Thymus (tissue), 14 donors: ENCODE measurements at places on chromosomes 1 and 21.
A peak's percentile ranks its signal among the peaks of the same experiment; 100 is the strongest.

DNA sequence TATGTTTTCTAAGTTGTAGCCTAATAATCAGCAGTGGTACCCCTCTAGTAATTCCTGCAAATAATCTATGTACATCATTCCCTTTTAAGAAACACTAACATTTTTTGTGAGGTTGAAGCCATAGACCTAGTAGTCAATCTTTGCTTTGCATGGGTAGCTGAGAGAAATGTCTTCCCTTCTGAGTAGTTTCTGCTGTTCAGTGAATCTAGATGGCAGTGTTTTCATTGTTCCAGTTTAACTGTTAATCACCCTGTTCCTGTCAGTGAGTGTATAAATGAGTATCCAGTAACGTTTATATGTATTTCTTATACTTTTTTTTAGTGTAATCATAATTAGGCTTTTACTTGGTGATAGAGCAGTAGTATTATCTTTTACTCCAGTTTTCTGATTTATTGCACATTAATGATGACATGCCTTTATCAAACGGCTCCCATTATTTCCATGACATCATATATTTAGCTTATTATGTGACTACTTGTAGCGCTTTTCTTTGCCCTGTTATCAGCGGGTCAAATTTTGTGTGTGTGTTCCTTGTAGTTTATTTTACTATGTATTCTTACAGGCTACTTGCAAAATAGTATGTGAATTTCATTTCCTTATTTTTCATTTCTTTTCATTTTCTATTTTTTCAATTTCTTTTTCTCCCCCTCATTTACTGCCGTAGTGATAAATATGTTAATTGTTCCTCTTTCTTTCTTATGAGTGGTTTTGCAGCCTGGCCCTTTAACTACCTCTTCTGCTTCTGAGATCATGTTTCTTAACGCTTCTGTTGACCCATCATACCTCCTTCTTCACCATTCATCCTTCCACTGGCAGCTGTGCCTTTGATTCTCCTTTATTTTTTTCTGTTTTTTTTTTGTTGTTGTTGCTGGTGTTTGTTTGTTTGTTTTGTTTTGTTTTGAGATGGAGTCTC, 18.8 kb downstream of the CEP350 start:
- no peaks in the 10 kb centered on the region for H3K4me1 ChIP-seq
- no peak overlapping the region for H3K27ac ChIP-seq
- no peaks in the 10 kb centered on the region for H3K36me3 ChIP-seq
- H3K27me3 ChIP-seq = no peaks in the 10 kb centered on the region

DNA sequence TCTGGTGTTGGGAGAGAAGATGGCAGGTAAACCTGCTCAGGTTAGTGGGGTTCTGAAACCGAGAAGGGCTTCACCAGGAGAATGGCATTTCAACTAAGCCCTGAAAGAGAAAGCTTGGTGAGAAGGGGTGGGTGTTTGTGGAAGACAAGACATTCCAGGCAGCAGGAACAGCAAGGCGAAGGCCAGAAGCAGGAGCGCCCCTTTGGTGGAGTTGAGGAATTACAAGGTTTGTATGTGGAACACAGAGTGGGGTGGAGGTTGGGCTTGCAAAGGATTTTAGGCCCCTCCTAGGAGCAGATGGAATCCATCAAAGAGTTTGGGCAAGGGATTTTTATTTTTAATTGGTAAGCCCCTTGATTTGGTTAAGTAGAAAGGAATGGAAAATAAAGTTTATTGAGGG, 24.8 kb upstream of the ELOA start:
- DNase-seq = no peak
- no peaks in the 10 kb centered on the region for H3K4me1 ChIP-seq
- no peaks in the 10 kb centered on the region for H3K27me3 ChIP-seq

DNA sequence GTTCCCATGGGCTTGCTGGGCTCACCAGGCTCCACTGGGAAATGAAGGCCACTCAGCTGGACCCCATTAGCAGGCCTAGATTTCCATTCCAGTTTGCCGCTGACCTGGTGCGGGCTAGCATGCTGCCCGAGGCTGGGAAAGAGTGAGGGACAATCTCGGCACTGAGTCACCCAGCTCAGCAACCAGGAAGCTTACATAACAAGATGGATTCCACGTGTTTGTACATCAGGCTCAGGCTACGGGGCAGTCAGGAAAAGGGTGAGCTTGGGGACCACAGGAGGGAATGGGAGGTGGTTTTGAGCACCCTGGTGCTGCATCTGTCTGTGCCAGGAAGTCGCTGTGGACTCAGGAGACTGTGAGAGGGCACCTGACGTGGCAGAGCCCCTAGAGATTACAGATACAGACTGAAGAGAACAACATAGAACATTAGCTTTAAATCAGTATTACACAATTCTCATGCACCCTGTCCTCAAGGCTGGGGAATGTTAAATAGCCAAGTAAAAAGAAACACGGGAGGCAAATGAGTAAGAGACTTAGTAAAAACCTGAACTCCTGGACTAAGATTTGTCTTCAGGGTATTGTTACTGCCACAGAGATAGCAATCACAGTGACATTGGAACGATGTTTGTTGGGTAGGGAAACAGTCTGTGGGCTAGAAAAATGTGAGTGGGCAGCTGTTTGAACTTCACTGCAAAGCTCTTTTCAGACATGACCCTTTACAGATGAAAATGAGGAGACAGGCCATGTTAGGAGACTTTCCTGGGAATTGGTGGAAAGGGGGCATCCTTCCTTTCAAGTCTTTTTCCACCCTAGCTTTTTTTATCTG, 51.1 kb downstream of the GLUL start:
- H3K4me3 ChIP-seq = no peak overlapping the region
- no peaks in the 10 kb centered on the region for H3K36me3 ChIP-seq
- H3K4me1 ChIP-seq = no peaks in the 10 kb centered on the region
- DNase-seq = no peak

DNA sequence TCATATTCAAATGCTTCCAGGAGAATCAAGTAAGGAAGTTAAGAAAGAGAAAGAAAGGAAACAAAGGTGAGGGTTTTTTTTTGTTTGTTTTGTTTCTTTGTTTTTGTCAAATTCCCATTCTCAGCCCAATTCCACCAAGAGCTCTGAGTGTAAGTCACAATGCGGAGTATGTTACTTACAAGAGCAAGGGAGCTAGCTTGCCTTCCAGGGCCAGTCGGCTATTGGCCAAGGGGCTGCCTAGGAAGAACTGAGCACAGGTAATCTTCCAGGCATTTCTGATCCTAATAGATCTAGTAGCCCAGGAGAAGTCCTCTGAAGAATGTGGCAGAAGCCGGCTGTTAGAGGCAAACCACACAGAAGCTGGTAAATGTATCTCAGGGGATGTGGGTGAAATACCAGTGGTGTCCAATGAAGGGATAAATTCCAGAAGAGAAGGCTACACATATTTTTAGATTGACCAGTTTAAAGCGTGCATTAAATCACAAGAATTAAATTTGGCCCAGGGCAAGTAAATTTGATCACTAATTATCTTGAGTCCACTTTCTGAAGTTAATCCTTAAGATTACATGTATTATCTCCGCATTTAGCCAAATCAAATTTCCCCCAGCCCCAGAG, 239.6 kb upstream of the ADAMTS5 start:
- no peak overlapping the region for H3K27ac ChIP-seq
- no peak overlapping the region for H3K4me3 ChIP-seq
- H3K36me3 ChIP-seq = no peaks in the 10 kb centered on the region
- DNase-seq = no peak

GRCh38 chr1:115412286-115412685, 74.2 kb upstream of the NGF start:
- no peak overlapping the region for H3K4me3 ChIP-seq
- H3K27me3 ChIP-seq = no peaks in the 10 kb centered on the region
- DNase-seq = no peak
- no peaks in the 10 kb centered on the region for H3K36me3 ChIP-seq
- no peak overlapping the region for H3K27ac ChIP-seq
- H3K4me1 ChIP-seq = no peaks in the 10 kb centered on the region

- no peaks in the 10 kb centered on the region for H3K4me1 ChIP-seq
- DNase-seq = no peak
- no peak overlapping the region for H3K27ac ChIP-seq
- no peak overlapping the region for H3K4me3 ChIP-seq
These were observed 4.0 kb upstream of the CDA start for GRCh38 chr1:20584890-20585289.

DNA sequence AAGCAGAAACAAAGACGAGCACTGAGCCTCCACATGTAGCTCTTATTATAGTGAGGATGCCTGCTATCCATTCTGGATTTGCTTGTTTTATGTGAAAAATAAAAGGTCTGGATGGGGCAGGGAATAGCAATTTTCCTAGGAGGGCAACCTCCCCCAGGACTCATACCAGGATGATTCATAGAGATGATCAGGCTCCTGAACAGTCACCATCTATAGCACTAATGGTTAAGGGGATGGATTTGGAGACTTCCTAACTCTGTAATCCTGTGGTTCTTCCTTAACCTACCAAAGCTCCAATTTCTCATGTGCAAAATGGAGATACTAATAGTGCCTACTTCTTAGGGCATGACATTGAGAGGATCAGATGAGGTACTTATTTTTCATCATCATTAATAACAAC, 34.5 kb upstream of the CD58 start:
- H3K27ac ChIP-seq = no peak overlapping the region
- H3K36me3 ChIP-seq = no peaks in the 10 kb centered on the region
- H3K27me3 ChIP-seq = no peaks in the 10 kb centered on the region
- no peak for DNase-seq
- H3K4me1 ChIP-seq = no peaks in the 10 kb centered on the region

GRCh38 chr1:14247666-14248065, 350.8 kb upstream of the KAZN start:
- no peak overlapping the region for H3K27ac ChIP-seq
- no peaks in the 10 kb centered on the region for H3K27me3 ChIP-seq
- no peak overlapping the region for H3K4me3 ChIP-seq
- no peaks in the 10 kb centered on the region for H3K36me3 ChIP-seq
- no peak for DNase-seq

- no peak overlapping the region for H3K27ac ChIP-seq
- no peak overlapping the region for H3K4me3 ChIP-seq
- H3K36me3 ChIP-seq = peaks cover 9% of the 10 kb centered on the region
These were observed 76.3 kb downstream of the NEK7 start for GRCh38 chr1:198232940-198233675.

- H3K36me3 ChIP-seq = no peaks in the 10 kb centered on the region
- no peak for DNase-seq
- no peaks in the 10 kb centered on the region for H3K4me1 ChIP-seq
- H3K27me3 ChIP-seq = no peaks in the 10 kb centered on the region
- H3K4me3 ChIP-seq = no peak overlapping the region
These were observed 23.5 kb downstream of the CXADR start for GRCh38 chr21:17536381-17536780.

DNA sequence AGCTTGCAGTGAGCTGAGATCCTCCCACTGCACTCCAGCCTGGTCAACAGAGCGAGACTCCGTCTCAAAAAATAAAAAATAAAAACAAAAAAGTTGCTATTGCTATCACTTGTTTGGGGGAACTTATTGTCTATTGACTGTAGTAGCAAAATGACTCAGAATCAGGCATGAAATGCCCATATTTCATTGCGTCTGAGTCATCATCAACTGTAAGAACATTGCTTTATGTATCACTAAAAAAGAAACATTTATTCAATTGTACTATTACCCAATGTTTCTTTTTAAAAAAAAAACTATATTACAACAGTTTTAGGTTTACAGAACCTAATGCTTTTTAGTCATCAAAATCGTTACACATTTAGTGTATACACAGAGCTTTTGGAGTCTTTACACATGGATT, 91.0 kb upstream of the FMN2 start:
- H3K27me3 ChIP-seq = peaks cover 19% of the 10 kb centered on the region
- H3K4me1 ChIP-seq = no peaks in the 10 kb centered on the region
- no peaks in the 10 kb centered on the region for H3K36me3 ChIP-seq
- no peak overlapping the region for H3K27ac ChIP-seq
- no peak overlapping the region for H3K4me3 ChIP-seq

- no peak overlapping the region for H3K4me3 ChIP-seq
- DNase-seq = no peak
- no peaks in the 10 kb centered on the region for H3K36me3 ChIP-seq
- no peaks in the 10 kb centered on the region for H3K27me3 ChIP-seq
- H3K4me1 ChIP-seq = no peaks in the 10 kb centered on the region
These were observed 23.6 kb upstream of the APOBEC4 start for GRCh38 chr1:183676586-183677189.

GRCh38 chr1:45340816-45341466, 701 bp upstream of the MUTYH start:
- H3K4me3 ChIP-seq = peak overlapping the region; percentile 59
- H3K27ac ChIP-seq = peak overlapping the region; percentile 96
- peaks cover 43% of the 10 kb centered on the region for H3K36me3 ChIP-seq
- no peaks in the 10 kb centered on the region for H3K27me3 ChIP-seq
- DNase-seq = no peak

GRCh38 chr1:107787299-107787698, 177.7 kb downstream of the VAV3 start:
- H3K27ac ChIP-seq = no peak overlapping the region
- no peak overlapping the region for H3K4me3 ChIP-seq
- no peaks in the 10 kb centered on the region for H3K36me3 ChIP-seq
- DNase-seq = no peak
- H3K4me1 ChIP-seq = peaks cover 18% of the 10 kb centered on the region

DNA sequence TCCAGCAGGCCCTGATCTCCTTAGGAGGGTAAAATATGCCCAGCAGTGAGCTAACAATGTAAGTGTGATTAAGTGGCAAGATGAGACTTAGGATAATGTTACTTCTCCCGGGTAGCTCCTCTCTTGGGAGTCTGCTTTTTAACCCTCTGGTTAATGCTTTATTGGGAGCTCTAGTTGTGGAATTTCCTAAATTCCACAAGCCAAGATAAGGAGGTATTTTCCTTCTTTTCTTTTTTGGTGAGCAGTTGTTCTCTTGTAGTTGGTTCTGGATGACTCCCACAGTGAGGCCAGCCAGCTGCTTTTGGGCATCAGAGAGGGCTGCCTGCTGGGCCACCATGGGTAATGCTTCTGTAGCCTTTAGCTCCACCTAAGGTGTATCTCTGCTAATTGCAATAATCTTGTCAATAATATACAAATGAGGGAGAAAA, 19.3 kb downstream of the C1orf52 start:
- H3K4me3 ChIP-seq = no peak overlapping the region
- no peak for DNase-seq
- H3K27ac ChIP-seq = no peak overlapping the region
- H3K36me3 ChIP-seq = no peaks in the 10 kb centered on the region
- no peaks in the 10 kb centered on the region for H3K27me3 ChIP-seq

GRCh38 chr1:78426408-78426807, 64.4 kb upstream of the PTGFR start:
- no peaks in the 10 kb centered on the region for H3K4me1 ChIP-seq
- no peak overlapping the region for H3K4me3 ChIP-seq

DNA sequence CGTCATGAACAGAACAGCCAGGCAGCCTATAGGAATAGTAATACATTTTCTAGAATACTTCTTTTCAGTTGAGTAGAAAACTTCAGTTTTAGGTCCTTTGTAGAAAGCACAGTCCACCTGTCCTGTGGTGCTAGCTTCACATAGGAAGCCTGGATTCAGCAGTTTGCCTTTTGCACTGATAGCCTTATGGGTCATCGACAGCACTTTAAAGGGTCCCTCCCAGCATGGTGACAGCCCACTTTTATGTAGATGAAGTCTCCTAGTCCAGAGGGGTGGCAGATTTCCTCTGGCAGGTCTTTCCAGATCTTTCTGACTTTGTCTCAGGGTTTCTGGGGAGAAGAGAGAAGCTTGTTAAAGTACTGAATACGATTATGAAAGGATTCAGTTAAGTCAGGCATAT, 161.4 kb upstream of the TNR start:
- no peaks in the 10 kb centered on the region for H3K36me3 ChIP-seq
- H3K27me3 ChIP-seq = no peaks in the 10 kb centered on the region
- H3K27ac ChIP-seq = no peak overlapping the region
- H3K4me3 ChIP-seq = no peak overlapping the region
